ENCODE measurements at places on chromosomes 4 and X.

GRCh38 chrX:100379388-100379986 is 30.6 kb downstream of the PCDH19 start:
- DNase-seq, result no peak

GRCh38 chr4:153887217-153887616 is 98.3 kb upstream of the SFRP2 start:
- DNase-seq, result no peak

DNA sequence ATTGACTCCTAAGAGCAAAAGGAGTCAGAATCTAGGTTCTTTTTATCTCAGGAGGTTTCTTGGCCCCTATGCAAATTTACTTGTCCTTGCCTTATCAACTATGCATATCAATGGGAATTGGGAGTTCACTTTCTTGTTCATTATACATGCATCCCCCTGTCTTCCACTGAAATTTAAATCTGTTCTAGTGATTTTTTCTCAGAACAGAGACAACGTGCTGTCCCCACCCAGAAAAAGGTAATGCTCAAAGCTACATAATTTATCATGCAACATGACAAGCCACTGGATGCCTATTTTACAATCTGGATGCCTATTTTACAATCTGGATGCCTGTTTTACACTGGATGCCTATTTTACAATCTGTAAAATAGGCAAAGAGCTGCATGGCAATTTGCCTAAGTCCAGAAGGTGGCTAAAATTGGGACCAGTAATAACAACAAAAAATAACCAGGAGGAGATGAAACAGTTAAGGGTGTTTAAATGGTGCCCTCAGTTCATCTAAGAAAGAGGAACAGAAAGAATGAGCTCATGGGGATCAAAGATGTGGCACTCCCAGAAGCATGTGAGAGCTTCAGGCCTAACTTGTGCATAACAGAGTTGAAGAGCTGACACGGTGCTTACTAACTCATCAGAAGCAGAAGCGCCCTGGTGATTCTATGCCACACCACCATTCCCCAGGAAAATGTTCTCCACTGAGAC is 537.8 kb upstream of the BOD1L1 start:
- DNase-seq, result no peak

- DNase-seq, result no peak
Measured at GRCh38 chr4:68985442-68985841, 33.8 kb upstream of the UGT2A3 start.

DNA sequence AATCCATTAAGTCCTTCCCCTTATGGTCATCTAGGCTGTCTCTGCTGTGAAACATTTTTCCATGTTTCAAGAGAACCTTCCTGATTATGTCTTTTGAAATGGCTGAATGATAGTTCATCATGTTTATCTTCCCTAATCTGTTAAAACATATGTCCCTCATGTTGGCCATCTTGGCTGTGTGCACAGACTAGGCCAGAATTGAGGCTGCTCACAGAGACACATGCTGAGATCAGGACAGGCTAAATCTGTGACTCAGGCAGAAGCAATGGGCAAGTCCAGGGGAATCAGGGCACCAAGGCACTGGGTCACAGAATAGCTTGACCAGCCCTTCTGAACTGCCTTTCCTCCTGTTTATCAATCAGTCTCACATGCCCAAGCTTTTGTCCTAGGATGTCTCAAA is 78.3 kb downstream of the FHDC1 start:
- no peak for DNase-seq

- no peak for DNase-seq
Measured at GRCh38 chr4:182575225-182575624, 332.0 kb downstream of the TENM3 start.

GRCh38 chr4:40587826-40588225 is 41.8 kb downstream of the RBM47 start:
- DNase-seq, result no peak

GRCh38 chrX:76850851-76851250 is 423.3 kb downstream of the MAGEE1 start:
- no peak for DNase-seq

DNA sequence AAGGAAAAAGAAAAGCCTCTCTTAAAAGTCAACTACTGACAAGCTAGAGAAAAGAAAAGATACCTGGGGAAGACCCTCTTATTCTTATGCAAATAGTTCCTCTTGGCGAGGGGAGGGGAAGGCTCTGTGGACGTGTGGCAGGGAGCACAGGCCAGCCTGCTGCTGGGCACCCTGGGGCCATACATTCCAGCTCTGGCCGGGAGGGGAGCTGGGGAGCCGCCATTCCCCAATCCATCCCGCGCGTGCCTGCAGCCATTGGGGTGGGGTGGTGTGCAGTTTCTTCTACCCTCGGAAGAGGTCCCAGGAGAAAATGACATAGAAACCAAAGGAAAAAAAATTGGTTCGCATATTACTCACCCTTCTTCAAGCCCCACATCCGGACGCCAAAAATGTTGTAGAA is 1496.4 kb downstream of the RPA4 start:
- no peak for DNase-seq

- no peak for DNase-seq
Measured at GRCh38 chr4:48051078-48051477, 34.5 kb downstream of the NIPAL1 start.

- no peak for DNase-seq
Measured at GRCh38 chrX:118459494-118459893, 36.1 kb upstream of the DOCK11 start.

DNA sequence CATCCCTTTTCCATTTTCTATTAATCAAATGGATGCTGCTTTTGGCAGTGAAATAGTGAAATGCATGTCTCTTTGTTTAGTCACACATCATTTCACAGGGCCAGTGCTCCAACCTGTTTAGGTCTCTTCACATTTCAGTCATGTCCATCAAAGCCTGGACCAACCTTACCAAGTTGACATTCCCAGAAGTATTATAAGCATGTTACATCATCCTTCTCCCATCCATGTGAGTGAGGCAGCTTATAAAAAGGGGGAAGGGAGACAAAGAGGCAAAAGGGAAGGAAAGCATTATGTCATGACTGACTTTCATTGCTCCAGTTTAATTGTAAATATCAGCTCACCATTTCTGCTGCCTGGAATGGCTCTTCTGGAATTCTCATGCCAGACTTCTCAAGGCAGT is 94.4 kb downstream of the NWD2 start:
- no peak for DNase-seq

DNA sequence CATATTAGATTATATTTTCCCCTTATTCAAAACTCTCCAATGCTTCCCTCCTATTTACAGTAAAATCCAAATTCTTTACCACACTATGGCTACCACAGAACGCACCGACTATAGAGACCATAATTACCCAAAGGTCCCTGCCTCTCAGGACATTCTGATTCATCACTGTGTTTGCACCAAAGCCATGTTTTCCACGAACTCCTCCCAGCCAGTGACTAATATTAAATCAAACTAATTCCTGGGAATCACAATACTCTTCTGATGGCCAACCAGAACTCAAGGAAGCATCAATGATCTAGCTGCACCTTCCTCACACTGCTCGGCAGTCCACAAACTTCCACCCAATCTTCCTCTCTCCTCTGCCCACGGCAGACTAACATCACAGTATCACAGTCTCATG is 24.2 kb upstream of the EDNRA start:
- DNase-seq, result no peak

GRCh38 chr4:72394012-72394663 is 174.9 kb downstream of the ADAMTS3 start:
- no peak for DNase-seq

- no peak for DNase-seq
Measured at GRCh38 chr4:132085105-132085504, 1064.0 kb upstream of the PCDH10 start.

DNA sequence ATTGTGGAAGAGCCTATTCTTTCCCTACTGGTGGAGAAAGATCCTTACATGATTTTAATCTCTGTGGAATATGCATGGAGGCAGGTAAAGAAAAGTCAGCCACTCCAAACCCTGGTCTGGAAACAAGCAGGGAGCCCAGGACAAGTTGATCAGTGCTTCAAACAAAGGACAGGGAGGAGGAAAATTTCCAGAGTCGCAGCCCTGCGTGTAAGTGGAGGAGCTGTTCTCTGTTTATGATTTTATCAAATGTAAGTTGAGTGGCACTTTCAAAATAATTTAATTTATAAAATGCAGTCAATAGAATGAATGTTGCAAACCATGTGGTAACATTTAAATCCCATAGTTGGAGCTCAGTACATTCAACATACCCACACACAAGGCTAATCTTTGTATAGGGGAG is 57.0 kb downstream of the SLC34A2 start:
- DNase-seq, result no peak

GRCh38 chr4:146229406-146229805 is 15.1 kb downstream of the REELD1 start:
- DNase-seq, result no peak

DNA sequence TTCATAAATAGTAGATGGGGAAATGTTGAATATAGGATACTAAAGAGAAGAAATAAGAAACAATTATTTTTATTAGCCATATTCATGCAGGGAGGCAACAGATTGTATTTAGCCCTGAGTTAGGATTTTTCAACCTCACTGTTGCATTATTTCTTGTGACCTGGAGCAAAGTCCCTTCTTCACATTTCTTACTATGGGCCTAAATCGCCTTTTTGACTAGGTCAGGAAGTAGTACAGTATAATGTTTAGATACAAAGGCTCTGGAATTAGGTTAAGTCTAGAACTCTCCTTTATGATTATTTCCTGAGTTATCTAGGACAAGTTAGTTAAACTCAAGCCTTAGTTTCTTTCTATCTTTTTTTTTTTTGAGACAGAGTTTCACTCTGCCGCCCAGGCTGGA is 88.0 kb downstream of the FRYL start:
- no peak for DNase-seq

DNA sequence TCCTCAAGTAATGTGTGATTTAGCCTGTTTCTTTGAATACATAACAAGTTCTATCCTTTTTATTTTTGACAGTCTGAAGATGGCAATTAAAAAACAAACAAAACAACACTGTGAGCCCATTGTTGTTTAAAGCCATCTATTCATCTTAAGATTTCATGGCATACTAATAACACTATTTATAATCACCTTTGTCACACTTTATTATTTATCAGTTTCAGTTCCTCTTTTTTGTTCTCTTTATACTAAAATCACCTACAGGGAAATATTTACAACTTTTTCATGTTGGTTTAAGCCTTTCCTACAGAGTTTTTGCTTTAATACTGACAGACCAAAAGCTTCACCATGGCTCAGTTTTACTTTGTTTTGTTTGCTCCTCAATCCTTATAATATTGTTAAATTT is 247.4 kb upstream of the CTSO start:
- DNase-seq, result no peak

GRCh38 chr4:106277140-106277675 is 38.8 kb downstream of the TBCK start:
- DNase-seq, result no peak

DNA sequence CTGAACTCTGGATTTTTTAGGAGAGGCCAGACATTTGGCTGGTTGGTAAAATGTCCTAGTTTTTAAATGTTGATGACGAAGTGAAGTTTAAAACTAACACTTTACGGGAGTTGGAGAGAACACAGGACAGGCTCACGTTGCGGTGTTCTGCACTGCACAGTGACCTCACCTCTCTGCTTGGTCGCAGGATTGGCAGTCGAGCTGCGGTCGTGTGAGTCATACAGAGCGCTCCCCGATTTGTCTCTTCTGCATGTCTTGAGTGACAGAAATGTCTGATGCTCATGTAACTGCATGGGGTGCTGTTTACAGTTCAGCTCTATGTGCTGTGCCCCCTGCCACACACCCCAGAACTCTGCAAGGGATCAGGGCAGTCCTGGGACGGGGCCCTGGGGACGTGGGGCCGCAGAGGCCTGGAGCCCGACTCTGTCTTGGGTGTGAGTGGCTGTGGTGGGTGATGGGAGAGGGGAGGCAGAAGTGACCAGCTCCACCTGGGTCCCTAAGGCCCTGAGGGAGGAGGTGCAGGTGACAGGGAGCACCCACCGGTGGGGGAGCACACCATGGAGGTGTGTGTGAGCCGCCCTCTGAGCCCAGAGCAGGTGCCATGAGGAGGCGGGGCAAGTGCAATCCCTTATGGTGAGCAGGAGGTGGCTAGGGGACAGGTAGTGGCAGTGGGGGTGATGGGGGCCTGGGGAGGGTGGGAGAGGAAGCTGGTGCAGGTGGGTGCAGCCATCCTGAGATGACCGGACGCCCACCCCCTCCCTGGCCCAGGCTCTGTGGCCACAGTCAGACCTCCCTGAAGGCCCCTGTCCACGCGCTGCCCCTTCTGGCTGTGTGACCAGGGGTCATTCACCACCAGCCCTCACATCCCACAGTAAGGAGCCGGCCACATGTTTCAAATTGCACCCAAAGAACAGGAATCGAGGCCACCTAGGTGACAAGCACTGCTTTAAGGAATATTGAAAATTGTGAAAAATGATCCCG is 77.9 kb upstream of the ADRA2C start:
- no peak for DNase-seq

DNA sequence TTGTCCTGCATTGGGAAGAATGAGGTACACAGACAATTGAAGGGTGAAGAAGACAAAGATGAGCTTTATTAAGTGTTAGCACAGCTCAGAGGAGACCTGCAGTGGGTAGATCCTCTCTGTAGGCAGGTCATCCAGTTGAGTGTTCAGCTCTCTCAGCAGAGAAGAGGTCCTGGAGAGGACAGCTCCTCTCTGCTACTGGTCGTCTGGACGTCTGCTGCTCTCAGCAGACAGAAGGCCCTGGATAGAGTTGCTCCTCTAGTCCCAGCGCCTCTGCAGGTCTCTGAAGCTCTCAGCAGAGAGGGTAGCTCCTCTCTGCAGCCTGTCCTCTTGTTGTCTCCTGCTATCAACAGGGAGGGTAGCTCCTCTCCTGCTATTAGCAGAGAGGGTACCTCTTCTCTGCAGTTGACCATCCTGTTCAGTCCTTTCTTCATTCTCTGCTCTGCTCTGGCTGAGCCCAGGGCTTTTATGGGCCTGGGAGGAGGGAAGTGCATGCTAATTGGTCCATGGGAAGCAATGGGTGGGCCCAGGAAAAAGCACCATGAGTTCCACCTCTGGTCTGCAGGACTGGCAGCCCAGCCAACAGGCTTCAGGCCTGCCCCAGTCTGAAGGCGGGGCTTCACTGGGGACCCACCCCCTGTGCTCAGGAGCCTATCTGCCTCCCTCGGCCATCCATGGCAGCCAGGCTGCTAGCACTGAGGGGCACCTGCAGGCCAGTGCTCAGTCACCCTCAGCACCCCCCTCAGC is 54.1 kb upstream of the IBSP start:
- no peak for DNase-seq
